ENCODE measurements at places on chromosomes 2 and 18.

DNA sequence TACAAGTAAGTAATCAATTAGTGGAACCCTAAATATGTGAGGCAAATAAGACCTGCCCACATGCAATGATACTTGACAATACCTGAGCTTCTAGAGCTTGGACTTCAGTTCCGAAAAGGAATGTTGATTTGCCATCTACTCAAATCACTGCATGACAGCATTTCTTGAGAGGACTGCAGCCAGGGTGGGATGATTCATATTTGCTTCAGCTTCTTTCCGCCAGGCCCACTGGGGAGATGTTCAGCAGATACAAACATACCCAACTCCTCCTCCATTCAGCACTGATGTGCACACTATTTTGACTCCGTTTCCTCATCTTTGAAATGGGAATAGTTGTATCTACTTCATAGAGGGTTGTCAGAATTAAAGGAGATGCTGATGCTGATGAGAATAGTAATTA lies 28.8 kb upstream of the TMEM177 start:
- peak; percentile 69 for DNase-seq

DNA sequence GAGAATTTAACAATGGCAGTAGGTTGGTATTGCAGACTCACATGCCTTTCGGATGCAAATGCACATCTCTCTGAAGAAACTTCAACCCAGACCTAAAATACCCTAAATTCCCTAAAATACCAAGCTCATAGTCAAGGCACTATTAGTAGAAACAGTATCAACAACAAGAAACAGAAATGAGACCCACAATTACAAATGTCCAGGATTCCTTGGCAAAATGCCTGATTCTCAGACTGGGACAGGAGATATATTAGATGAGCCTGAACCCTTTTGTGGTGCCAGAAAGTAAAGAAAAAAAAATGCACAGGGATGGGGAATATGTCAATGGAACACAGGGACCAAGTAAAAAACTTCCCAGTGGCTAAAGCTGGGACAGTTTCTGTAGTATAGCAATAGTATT lies 77.2 kb downstream of the NAT8 start:
- no peak for DNase-seq

DNA sequence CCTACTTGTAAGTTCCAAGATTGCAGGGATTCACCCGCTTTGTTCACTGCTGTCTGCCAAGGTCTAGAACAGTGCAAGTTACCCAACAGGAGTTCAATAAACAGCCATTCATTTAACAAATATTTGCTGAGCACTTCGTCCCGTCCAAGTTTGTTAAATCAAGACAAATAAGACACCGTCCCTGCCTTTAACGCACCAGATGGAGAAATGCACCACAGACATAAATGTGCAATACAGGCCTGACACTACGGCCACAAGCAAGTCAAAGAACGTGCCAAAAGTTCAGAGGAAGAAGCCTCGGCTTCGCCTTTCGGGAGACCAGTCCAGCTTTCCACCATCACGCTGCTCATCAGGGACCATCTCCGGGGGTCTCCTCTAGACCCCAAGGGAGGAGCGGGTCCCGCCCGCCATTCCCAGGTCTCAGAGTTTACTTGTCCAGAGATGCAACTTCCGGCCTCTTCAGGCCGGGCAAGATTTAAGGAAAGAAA lies 429 bp downstream of the C2orf76 start:
- peak; percentile 54 for DNase-seq

DNA sequence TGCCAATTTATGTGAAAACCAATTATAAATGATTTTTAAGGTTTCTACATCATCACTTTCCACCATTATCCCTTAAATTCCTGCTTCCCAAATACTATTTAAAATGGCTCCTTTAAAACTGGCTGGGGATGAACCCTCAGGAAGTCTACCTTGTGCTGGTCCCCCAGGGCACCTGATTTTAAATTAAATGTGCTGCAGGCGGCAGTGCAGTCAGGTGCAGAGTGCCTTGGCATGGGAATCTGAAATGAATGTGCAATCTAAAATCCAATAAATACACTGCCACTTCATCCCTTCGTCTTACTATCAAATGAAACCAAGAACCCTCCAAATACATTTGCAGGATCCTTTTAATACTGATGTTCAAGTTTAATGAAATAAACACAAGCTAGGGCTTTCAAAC lies 61.8 kb downstream of the C2orf76 start:
- DNase-seq: no peak

DNA sequence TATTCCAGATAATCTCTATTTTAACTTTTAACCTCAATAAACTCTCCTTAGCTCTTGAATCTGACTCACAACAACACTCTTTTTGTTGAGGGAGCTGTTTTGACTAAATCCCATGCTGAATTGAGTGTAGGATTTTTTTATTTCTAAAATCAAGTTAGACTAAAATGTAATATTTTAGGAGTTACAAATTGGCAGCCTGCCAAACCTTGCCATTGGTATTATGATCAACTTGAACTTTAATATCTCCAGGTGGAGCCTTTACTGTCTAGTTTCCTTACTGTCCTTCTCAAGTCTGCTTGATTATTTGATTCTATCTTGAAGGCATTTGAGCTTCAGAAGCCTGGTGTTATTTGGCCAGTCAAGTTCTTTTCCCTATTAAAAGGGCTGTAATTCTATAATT lies 8.7 kb downstream of the PIKFYVE start:
- DNase-seq: no peak

DNA sequence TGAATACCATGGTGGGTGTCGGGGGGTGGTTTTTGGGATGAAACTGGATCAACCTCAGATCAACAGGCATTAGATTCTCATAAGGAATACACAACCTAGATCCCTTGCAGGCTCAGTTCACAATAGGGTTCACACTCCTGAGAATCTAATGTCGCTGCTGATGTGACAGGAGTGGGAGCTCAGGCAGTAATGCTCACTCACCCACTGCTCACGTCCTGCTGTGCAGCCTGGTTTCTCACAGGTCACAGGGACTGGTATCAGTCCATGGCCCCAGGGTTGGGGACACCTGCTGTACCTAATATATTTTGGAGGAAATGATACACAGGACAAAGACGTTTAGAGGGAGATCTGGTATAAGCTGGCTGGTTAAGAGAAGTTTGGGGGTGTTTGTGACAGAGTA lies 338.8 kb downstream of the PLCL1 start:
- DNase-seq: no peak

DNA sequence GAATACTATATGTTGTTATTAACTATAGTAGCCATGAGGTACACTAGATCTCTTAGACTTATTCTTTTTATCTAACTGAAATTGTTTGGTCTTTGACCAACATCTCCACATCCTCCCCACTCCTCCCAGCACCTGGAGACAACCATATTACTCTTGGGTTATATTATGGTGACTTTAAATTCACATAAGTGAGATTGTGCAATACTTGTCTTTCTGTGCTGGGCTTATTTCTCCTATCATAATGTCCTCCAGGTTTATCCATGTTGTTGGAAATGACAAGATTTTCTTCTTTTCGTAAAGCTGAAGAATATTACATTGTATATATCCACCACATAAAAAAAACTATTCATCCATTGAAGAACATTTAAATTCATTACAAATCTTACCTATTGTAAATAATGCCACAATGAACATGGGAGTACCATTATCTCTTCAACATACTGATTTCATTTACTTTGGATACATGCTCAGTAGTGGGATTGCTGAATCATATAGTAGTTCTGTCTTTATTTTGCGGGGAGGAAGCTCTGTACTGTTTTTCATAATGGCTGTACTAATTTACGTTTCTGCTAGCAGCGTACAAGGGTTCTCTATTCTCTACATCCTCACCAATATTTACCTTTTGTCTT lies 159.2 kb upstream of the SCN7A start:
- peak; percentile 71 for DNase-seq

GRCh38 chr2:100895402-100895801 lies 75.5 kb downstream of the NPAS2 start:
- DNase-seq: no peak

- no peak for DNase-seq
These were observed 52.9 kb downstream of the ZBTB7C start for GRCh38 chr18:48356151-48356745.

GRCh38 chr18:35155398-35156117 lies 85.3 kb upstream of the ZNF397 start:
- DNase-seq: peak; percentile 14

DNA sequence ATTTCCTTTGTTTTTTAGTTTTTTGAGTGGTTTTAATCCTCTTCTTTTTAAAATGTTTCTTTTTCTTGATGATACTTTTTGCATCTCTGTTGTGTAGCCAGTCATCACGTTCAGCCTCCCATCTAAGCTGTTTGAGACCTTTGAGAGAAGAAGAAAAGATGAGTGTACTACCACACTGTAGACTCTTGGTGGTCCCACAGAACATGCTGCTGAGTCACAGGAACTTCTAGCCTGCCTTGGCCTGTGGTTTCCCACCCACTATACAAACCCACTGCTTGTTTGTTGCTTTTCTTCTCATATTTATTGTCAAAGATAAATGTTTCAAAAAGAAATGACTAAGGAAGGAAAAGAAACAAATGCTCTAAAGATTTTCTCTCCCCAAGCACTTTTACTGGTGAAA lies 5.5 kb downstream of the CEBPZOS start:
- DNase-seq: peak; percentile 63

DNA sequence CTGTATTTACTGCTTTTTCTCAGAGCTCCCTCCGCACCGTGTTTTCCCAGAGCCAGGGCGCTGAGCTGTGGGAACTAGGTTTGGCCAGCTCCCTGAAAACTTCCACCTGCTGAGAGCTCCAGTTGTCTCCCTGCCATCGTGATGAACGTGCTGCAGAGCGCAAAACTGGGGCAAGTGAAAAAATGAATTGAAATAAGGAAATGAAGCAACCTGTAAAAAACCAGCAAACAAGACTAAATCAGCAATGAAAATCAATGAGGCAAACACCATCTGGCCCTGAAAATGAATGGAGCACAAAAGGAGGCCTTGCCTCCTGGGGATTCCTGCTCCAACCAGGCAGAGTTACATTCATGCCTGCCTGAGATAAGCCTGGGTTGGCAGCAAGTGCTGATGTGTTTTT lies 129.9 kb downstream of the MARCHF4 start:
- DNase-seq: no peak

GRCh38 chr2:173086518-173087213 lies 11.0 kb downstream of the MAP3K20 start:
- DNase-seq: peak; percentile 45

GRCh38 chr18:22420652-22421051 lies 2.9 kb upstream of the CTAGE1 start:
- DNase-seq: no peak

DNA sequence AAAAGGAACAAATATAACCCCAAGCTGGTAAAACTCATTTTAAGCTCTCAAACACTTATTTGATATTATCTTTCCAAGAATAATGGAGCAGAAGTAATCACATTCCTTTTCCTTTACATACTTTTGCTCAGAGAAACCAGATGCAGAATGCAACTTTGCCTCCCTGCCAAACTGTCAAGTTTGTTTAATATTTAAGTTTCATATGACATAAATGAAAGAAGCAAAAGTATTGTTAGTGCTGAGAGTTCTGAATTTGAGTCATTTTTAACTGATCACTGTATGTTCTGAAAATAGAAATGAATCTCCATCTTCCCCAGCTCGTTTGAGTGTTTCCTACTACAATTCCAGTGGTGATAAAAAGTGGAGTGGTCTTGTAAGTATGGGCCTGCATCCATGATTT lies 423.4 kb downstream of the PID1 start:
- DNase-seq: peak; percentile 43

DNA sequence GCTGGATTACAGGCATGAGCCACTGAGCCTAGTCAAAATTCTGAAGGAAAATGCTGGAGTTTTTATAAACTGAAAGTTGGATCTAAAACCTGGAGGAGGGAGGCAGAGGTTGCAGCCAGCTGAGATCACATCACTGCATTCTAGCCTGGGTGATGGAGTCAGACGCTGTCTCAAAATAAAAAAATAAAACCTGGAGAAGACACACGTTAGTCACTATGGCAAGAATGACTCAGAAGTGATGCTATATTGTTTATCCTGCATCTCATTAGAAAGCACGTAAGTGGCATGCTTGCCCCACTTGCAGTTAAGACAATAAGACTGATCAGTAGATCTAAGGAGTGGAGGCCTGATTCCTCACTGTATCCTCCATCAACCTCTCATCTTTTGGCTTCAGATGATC lies 106.6 kb upstream of the STON1 start:
- peak; percentile 92 for DNase-seq

GRCh38 chr2:116586328-116586689 lies 1228.2 kb upstream of the DDX18 start:
- no peak for DNase-seq

All from iris pigment epithelial cell (primary cell).